Activated effector memory CD4-positive, alpha-beta T cell treated with Interleukin-2 at 50 U/mL for 16 hours (primary cell): ENCODE measurements at places on chromosomes 4 and X.

- DNase-seq = no peak
Measured at GRCh38 chr4:40870150-40870549, 120.4 kb downstream of the NSUN7 start.

DNA sequence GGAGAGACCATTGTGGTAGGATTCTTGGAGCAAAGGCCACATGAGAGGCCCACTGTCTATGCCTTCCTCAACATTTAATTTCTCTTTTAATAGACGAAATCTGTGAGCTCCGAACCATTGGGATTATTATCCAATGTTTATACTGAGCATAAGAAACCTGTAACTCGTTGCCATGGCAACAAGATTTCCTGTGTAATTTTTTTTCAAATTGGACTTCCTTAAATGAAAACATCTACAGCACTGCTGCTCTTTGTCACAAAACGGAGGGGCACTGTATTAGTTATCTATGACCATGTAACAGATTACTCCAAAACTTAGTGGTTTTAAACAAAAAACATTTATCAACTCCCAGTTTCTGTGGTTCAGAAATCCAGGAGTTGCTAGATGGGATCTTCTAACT is 38.7 kb downstream of the PPP1R2C start:
- no peak for DNase-seq

DNA sequence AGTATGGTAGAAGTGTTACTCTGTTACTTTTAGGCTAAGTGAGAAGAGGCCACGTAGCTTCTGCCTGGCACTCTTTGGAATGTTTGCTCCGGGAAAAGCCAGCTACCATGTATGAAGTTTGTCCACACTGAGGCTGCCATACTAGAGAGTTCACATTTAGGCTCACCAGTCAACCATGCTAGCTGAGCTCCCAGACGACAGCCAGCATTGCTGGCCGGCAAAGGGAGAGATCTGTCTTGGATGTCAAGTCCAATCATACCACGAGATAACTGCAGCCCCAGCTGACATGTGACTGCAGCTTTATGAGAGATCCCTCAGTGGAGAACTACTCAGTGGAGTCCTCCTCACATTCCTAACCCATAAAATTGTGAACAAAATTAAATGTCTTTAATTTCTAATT is 321.2 kb upstream of the F9 start:
- no peak for DNase-seq

- DNase-seq = no peak
Measured at GRCh38 chrX:53599781-53600396, 86.6 kb downstream of the HUWE1 start.

- DNase-seq = no peak
Measured at GRCh38 chr4:67736262-67736661, 17.9 kb downstream of the GNRHR start.

GRCh38 chr4:178275671-178276360 is 833.6 kb upstream of the AGA start:
- DNase-seq = no peak

- DNase-seq = no peak
Measured at GRCh38 chrX:33204889-33205288, 6.5 kb downstream of the DMD start.

- no peak for DNase-seq
Measured at GRCh38 chr4:48131736-48132135, 2.3 kb downstream of the TXK start.

- DNase-seq = no peak
Measured at GRCh38 chrX:77450996-77451395, 3.8 kb downstream of the FGF16 start.

DNA sequence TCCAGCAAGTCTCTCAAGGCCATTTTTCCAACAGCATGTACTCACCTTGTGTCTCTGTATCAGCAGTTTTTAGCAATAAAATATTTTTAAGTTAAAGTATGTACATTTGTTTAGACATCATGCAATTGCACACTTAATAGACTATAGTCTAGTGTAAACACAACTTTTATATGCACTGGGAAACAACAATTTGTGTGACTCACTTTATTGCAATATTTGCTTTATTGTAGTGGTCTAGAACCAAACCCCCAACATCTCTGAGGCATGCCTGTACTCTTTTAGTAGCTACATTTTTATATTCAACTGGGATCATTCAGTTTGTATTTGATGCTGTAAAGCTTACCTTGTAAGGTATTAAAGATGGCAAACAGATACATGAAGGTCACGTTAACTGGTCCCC is 14.7 kb upstream of the PHKA2 start:
- no peak for DNase-seq

- no peak for DNase-seq
Measured at GRCh38 chr4:30553706-30554105, 166.5 kb upstream of the PCDH7 start.

- no peak for DNase-seq
Measured at GRCh38 chrX:118475903-118476302, 19.7 kb upstream of the DOCK11 start.

DNA sequence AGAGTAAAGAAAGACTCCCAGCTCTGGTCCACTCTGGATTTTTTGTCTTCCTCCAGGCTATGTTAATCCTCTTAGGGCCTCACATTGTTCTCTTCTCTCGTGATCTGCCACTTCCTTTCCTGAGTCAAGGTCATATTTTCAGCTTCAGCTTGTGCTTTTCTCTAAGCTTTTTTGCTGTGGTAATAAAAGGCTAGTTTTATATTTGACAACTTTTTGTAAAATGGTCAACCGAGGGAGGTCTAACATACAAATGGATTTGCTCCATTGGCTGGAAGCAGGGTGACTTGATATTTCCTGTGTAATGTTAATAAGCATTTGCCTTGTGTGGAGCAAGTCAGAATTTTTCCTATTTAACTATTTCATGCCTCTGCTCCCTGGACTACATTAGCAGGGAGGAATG is 239.7 kb downstream of the RAB28 start:
- no peak for DNase-seq

DNA sequence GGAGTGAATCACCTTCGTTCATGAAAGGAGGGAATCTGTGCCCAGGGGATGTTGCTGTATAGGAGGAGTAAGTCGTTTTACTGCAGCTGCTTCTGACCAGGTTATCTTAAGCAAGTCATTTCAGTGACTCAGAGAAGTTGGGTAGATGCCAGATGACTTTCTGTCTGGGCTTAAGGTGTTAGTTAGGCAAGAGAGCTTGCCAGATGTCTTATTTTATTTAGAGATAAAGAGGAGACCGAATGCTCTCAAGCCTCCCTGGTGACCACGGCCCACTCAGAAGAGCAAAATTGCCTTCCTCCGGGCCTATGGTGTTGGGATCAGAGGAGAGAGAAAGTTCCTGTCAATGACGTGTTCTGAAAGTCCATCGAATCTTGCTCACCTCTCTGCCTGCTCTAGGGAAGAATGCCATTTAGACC is 16.3 kb upstream of the ZNF827 start:
- DNase-seq = no peak

DNA sequence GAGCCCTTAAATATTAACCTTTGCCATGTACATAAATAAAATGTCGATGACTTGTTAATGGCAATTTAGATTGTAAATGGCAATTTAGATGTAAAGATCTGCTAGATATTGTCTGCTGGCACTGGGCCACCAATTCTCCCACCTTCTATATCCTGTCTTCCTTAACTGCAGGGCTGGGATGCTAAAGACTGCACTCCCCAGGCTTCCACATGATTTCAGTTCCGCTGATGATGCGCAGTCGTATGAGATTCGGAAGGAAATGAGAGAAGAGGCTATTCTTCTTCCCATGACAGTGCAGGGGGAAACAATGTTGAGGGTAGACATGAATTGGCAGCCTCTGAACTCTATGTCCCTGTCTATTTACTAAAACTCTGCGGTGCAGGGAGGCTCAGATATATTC is 55.7 kb downstream of the PITX2 start:
- no peak for DNase-seq

DNA sequence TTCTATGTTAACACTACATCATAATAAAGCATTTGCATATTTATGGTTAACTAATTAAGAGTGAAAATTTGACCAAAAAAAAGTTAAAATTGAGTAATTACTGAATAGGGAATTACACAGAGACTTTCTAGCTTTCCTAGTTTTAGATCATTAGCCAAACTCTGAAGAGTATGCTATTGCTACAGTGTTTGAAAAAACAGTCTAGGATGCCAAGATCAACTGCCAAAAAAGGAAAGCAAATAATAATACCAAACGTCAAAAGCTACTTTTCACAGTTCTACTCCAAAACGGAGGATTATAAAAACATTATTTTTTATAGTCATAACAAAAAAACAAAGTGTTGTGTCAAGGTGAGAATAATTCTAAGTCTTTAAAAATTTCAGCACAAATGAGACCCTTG is 359.8 kb upstream of the CTSO start:
- DNase-seq = no peak

DNA sequence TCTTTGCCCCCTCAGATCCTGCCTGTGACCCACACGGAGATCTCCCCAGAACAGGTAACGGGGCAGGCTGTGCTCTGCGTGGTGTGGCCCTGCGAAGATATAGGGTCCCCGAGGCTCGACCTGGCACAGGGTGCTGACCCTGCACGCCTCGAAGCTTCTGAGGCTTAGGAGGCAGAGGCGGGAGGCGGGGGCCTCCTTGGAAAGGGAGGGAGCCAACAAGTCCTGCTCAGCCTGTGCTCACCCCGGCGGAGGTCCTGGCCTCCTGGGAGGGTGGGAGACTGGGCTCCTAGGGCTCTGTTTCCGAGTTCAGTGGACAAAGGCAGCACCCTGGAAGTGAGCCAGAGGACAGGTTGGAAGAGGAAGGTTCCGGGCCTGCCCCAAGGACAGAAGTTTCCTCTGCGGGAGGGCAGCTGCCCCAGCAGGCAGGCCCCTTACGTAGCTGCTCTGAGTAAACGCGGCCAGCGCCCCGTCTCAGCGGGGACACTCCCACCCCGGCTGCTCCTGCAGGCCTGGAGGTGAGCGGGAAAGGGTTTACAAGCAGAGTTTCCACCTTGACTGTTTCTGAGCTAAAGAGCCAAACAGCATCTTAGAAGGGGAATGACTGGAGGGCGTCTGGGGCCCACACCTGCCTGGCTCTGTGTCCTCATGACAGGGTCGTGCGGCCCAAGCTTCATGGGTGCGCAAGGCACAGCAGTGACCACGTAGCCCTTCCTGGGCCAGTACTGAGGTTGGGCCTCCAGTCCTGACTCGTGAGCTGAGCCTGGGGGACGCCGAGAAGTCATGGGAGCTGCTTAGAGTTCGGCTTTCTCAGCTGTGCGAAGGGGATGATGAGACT is 16.1 kb downstream of the TMEM175 start:
- DNase-seq = no peak

GRCh38 chr4:56215141-56215783 is 172.0 kb downstream of the AASDH start:
- no peak for DNase-seq

- DNase-seq = peak; percentile 13
Measured at GRCh38 chr4:184825141-184825895, 450 bp downstream of the ACSL1 start.

DNA sequence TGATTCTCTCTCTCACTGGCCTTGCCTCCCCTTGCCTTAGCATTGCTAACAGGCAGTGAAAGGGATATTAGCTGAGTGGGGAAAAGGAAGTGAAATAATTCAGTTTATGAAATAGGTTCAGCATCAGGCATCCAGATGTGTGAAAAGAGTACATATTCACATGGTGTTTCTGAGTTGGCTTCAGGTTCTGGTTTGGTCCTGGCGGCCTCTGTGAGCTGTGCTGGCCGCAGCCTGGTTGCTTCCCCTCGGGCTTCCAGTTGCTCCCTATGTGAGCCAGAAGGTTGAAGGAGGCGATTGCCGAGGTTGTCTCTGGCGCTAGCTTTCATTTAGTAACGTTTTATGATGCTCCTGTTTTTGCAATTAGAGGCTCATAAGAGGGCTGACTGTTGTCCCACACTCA is 99.1 kb upstream of the TLR2 start:
- no peak for DNase-seq

GRCh38 chr4:146510942-146511341 is 10.8 kb downstream of the SLC10A7 start:
- DNase-seq = no peak

DNA sequence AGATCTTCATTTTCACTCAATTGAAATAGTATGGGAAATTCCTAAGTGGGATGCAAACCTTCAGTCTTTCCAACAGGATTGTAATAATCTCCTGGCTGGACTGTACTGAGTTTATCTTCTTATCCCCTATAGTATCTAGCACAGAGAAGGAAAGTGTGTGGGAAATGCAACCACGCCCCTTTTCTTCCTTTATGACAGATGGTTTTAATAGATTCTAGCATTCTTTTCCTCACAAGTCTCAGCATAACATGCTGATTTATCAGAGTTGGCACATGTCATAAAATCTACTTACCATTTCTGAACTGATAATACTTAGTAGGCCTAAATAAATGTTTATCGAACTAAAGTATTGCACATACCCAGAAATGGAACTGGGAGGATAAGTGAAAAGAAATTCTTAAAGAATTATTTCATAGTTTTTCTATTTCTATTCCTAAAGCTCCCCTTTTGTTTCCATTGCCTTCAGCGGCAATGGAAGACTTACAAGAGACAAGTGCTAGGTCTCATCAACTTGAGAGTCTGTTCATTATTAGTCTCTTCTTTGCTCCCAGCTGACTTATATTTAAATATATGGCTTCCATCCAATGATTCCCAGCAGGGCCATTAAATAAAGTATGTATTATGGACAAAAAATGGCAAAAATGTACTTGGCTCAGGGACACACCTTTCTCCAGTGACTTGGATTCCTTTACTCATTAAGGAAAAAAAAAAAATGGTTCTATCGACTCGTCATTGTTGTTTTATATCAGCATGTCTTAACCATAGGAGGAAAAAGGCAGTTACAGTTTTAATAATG is 484.5 kb downstream of the IL1RAPL1 start:
- DNase-seq = no peak

- DNase-seq = no peak
Measured at GRCh38 chrX:47187106-47187677, 6.4 kb upstream of the UBA1 start.

DNA sequence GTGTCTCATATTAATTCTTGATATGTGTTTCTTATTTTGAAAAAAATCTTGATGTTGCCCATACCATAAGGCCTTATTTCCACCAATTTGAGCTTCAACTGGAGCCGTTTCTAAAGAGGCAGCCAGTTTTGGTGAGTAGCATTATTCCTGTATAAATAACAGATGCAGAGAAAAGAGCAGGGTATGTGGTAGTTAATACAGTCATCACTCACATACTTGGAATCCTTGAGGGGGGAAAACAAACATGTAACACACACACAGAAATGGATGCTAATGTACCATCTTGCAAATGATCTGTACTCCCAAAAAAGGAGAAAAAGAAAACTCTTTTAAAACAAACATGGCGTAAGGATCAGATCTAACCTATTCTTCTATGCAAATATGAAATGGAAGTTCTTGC is 389.7 kb downstream of the GPM6A start:
- no peak for DNase-seq

DNA sequence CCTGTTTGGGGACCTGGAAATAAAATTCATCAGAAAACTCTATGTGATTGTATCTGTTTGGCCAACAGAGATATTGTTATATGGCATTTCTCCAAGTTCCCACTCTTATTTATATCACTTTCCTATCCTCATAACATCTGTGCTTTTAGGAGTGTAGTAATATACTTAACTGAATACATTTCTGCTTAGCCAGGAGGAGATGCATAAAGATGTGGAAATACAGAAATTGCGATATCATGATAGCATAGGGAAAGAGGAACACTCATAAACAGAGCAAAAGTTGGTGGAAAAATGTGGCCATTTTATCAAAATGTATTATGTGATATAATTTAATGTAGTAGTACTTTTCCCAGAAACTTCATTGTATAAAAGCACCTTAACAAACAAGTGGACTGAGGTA is 46.1 kb upstream of the TSPAN7 start:
- DNase-seq = no peak
